T-helper 2 cell treated with Interferon-gamma antibody and Interleukin-4, amounts not matched to agents 5 μg/mL and 100 μg/mL, for 36 hours (primary cell): ENCODE measurements at places on chromosomes 3 and 15.

GRCh38 chr15:66655997-66656396, 46.0 kb upstream of the SMAD6 start:
- H3K36me3 ChIP-seq: no peaks in the 10 kb centered on the region
- peaks cover 10% of the 10 kb centered on the region for H3K4me1 ChIP-seq
- H3K27me3 ChIP-seq: no peaks in the 10 kb centered on the region
- H3K4me3 ChIP-seq: peak overlapping the region; percentile 67

DNA sequence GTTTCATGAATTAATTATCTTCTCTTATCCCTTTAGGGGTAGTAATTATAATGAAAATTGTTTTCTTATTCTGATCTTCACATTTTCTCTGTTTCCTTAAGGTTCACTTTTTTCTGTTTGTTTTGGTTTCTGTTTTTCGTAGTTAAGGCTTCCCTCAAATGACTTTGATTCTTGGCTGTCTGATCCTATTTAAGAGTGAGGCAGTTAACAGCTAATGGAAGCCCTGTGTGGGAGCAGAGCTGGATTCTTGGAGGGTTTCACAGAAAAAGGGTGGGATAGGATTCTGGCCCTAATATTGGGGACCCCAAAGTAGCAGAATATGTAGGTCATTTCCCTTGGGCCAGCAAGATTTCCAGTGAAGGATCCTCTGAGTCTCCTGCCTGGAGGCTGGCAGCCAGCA, 6.8 kb upstream of the AMOTL2 start:
- no peak overlapping the region for H3K4me3 ChIP-seq
- no peaks in the 10 kb centered on the region for H3K36me3 ChIP-seq
- no peak overlapping the region for H3K27ac ChIP-seq
- peaks cover 39% of the 10 kb centered on the region for H3K27me3 ChIP-seq
- H3K4me1 ChIP-seq: no peaks in the 10 kb centered on the region

- DNase-seq: no peak
- no peak overlapping the region for H3K27ac ChIP-seq
- peaks cover 2% of the 10 kb centered on the region for H3K4me1 ChIP-seq
- H3K4me3 ChIP-seq: no peak overlapping the region
- no peaks in the 10 kb centered on the region for H3K27me3 ChIP-seq
Measured at GRCh38 chr3:179719048-179719734, 66.4 kb downstream of the USP13 start.

DNA sequence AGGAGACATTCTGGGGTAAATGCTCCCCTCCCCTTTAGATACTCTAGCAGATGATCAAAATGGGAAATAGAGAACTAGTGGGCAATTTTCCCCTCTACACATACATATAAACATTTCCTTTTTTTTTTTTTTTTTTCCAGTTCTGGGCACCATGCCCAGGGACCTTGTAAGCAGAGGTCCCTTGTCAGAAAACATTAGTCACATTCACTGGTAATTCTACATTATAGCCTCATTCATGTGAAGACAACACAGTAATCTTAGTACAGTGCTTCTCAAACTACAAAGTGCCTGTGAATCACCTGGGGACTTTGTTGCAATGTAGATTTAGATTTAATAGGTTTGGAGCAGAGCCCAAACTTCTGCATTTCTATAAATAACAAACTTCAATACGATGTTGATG, 60.1 kb upstream of the ACTC1 start:
- no peak for DNase-seq
- no peaks in the 10 kb centered on the region for H3K4me1 ChIP-seq
- H3K27me3 ChIP-seq: no peaks in the 10 kb centered on the region
- peaks cover 42% of the 10 kb centered on the region for H3K36me3 ChIP-seq

- peak within 1 kb of the TSS; percentile 91 for H3K4me3 ChIP-seq
- H3K27ac ChIP-seq: peak within 1 kb of the TSS; percentile 97
- peaks cover 44% of the 10 kb centered on the region for H3K4me1 ChIP-seq
Measured at GRCh38 chr3:38138349-38139190, at the start of gene MYD88. Gene MYD88, plus strand, starts transcription at chr3:38138661. Its CDS starts 40 bp downstream, at chr3:38138701.

- H3K27me3 ChIP-seq: no peaks in the 10 kb centered on the region
- H3K4me1 ChIP-seq: no peaks in the 10 kb centered on the region
- H3K27ac ChIP-seq: no peak overlapping the region
- no peak for DNase-seq
- peaks cover 37% of the 10 kb centered on the region for H3K36me3 ChIP-seq
Measured at GRCh38 chr15:64687172-64687571, 88.2 kb downstream of the RBPMS2 start.

- DNase-seq: no peak
- no peak overlapping the region for H3K4me3 ChIP-seq
- no peaks in the 10 kb centered on the region for H3K4me1 ChIP-seq
- H3K36me3 ChIP-seq: no peaks in the 10 kb centered on the region
- H3K27me3 ChIP-seq: peaks cover 2% of the 10 kb centered on the region
- H3K27ac ChIP-seq: no peak overlapping the region
Measured at GRCh38 chr3:187536185-187536584, 134.0 kb downstream of the SST start.

DNA sequence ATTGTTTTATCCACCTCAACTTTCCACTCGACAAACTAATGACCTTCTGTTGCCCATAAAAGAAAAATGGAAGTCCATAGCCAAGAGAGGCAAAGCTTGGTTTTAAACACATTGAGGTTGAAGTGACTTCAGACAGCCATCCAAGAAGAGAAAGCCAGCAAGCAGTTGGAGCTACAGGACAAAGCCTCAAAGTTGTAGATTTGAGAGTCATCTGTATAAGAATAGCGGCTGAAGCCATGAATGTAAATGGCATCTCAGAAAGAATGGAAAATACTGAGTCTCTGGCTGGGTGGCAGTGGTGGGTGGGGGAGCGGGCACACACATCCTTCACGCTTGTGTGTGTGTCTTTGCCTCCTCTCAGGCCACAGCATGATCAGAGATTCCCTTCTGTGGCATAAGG, 124.1 kb upstream of the CHRM5 start:
- no peaks in the 10 kb centered on the region for H3K27me3 ChIP-seq
- DNase-seq: no peak
- no peaks in the 10 kb centered on the region for H3K4me1 ChIP-seq

- no peaks in the 10 kb centered on the region for H3K4me1 ChIP-seq
- DNase-seq: no peak
- no peak overlapping the region for H3K4me3 ChIP-seq
- H3K27me3 ChIP-seq: no peaks in the 10 kb centered on the region
Measured at GRCh38 chr15:101355678-101356464, 60.8 kb upstream of the SNRPA1 start.

DNA sequence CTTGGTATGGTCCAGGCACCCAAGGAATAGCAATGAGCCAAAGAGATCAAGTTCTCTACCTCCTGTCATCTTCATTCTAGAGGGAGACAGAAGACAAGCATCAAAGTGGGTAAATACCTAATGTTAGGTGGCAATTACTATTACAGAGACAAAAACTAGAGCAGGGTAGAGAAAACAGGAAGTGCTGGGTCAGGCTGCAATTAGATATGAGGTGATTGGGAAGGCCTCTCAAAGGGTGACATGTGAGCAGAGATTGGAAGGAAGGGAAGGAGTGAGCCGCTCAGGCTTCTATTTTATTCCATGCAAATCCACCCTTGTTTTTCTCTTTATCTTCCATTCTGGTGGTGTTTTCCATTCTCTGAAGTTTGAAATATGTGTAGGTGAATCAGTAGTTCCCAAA, 37.4 kb downstream of the EBLN2 start:
- H3K4me1 ChIP-seq: peaks cover 4% of the 10 kb centered on the region
- no peak overlapping the region for H3K4me3 ChIP-seq
- H3K27me3 ChIP-seq: no peaks in the 10 kb centered on the region
- H3K36me3 ChIP-seq: no peaks in the 10 kb centered on the region
- DNase-seq: no peak

DNA sequence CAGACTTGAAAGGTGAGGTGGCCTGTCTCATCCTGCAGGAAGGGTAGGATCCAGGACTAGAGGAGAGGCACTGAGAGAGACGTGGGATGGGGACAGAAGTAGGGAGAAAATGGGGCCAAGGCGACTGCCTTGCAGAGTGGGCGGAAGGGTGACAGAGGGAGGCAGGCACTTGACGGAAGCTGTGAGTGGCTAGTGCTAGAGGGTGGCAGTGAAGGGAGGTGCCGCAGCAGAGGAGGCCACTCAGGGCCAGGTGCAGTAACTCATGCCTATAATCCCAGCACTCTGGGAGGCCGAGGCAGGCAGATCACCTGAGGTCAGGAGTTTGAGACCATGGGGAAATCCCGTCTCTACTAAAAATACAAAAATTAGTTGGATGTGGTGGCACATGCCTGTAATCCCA, 7.3 kb downstream of the CCDC33 start:
- no peaks in the 10 kb centered on the region for H3K4me1 ChIP-seq
- H3K36me3 ChIP-seq: no peaks in the 10 kb centered on the region
- H3K27ac ChIP-seq: no peak overlapping the region
- H3K27me3 ChIP-seq: peaks cover 23% of the 10 kb centered on the region

DNA sequence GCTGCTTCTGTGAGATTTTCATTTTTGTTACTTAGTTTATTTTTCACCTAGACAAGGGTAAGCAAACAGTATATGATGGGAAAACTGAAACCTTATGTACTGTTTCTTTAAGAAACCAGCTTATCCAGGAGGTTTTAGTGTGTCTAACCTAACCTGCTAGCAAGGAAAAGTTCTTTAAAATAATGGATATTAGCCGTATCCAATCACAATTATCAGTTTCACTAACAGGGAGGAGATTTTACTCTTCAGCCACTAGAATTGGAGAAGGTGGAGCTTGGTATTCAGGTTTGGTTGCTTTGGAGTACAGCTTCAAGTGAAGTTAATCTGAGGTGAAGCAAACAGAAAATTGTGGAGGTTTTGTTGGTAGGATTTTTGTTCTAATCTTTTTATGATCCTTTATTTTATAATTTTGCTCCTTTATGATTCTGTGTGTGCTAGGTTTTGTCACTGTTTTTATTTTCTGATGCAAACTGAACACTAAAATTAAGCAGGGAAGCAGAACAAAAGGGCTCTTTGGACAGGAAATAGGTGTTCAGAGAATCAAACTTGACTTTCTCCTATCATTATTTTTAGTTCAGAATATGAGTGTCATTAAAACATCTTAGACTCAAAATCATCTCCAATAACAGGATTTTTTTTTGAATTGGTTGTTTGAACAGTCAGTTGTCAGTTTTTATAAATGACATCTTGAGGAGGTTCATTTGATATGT, 13.0 kb downstream of the ZFAND6 start:
- peaks cover 11% of the 10 kb centered on the region for H3K36me3 ChIP-seq
- peak overlapping the region; percentile 95 for H3K4me3 ChIP-seq
- H3K27me3 ChIP-seq: no peaks in the 10 kb centered on the region
- DNase-seq: no peak
- H3K4me1 ChIP-seq: peaks cover 37% of the 10 kb centered on the region

GRCh38 chr3:11447584-11448200, 175.5 kb downstream of the ATG7 start:
- H3K27ac ChIP-seq: no peak overlapping the region
- no peak for DNase-seq
- no peaks in the 10 kb centered on the region for H3K4me1 ChIP-seq
- peaks cover 11% of the 10 kb centered on the region for H3K36me3 ChIP-seq

GRCh38 chr3:177771780-177772179, 574.5 kb upstream of the TBL1XR1 start:
- H3K36me3 ChIP-seq: peaks cover 2% of the 10 kb centered on the region
- H3K4me1 ChIP-seq: no peaks in the 10 kb centered on the region
- H3K4me3 ChIP-seq: no peak overlapping the region
- no peak overlapping the region for H3K27ac ChIP-seq
- DNase-seq: no peak

GRCh38 chr3:100537646-100538338, 45.4 kb downstream of the TMEM45A start:
- H3K27me3 ChIP-seq: peaks cover 3% of the 10 kb centered on the region
- no peak for DNase-seq
- H3K36me3 ChIP-seq: no peaks in the 10 kb centered on the region
- H3K4me1 ChIP-seq: no peaks in the 10 kb centered on the region

- DNase-seq: no peak
- H3K4me1 ChIP-seq: no peaks in the 10 kb centered on the region
Measured at GRCh38 chr15:62902821-62903220, 139.7 kb upstream of the TPM1 start.

GRCh38 chr3:112132975-112133448, at the start of gene GCSAM:
Gene GCSAM, minus strand, starts transcription at chr3:112133248. Its CDS starts 128 bp downstream, at chr3:112133120.
- H3K36me3 ChIP-seq: peaks cover 5% of the 10 kb centered on the region
- no peaks in the 10 kb centered on the region for H3K27me3 ChIP-seq
- DNase-seq: peak; percentile 61
- H3K4me1 ChIP-seq: peaks cover 77% of the 10 kb centered on the region
- H3K4me3 ChIP-seq: peak within 1 kb of the TSS; percentile 84
